ENCODE measurements at places on chromosomes 3 and 15.

GRCh38 chr3:131796558-131797198, 238.1 kb downstream of the CPNE4 start:
- DNase-seq, result peak; percentile 63

- DNase-seq, result no peak
Observed at GRCh38 chr15:101000271-101000681, 81.1 kb downstream of the LRRK1 start.

- peak; percentile 61 for DNase-seq
Observed at GRCh38 chr3:49647741-49648140, 26.4 kb upstream of the APEH start.

DNA sequence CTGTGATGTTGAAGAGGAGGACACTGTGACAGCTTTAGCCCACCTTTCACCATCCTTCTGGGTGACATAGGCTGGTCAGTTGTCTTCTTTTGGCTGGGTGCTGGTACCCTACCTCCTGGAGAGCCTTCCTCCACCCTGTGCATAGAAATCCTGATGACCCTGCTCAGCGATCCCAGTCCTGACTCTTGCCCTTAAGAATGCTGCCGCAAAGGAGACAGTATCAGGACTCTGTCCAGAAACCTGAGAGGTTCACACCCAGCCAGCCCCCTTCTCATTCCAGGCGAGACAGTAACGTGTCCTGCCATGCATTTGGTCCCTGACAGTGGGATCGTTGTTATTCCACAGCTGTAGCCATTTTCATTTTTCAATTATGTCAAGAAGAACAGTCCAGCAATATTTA, 312.8 kb upstream of the CHRM5 start:
- no peak for DNase-seq

DNA sequence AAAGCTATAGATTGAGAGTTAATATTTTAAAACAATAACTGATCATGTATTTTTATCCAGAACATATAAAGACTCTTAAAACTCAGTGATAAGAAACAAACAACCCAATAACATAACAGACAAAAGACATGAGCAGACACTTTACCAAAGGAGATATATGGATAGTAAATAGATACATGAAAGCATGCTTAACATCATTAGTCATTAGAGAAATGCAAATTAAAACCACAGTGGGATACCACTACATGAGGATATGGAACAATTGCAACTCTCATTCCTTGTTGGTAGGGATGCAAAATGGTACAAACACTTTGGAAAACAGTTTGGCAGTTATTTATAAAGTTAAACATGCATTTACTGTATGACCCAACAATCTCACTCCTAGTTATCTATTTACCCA, 95.0 kb downstream of the IQCH start:
- no peak for DNase-seq

DNA sequence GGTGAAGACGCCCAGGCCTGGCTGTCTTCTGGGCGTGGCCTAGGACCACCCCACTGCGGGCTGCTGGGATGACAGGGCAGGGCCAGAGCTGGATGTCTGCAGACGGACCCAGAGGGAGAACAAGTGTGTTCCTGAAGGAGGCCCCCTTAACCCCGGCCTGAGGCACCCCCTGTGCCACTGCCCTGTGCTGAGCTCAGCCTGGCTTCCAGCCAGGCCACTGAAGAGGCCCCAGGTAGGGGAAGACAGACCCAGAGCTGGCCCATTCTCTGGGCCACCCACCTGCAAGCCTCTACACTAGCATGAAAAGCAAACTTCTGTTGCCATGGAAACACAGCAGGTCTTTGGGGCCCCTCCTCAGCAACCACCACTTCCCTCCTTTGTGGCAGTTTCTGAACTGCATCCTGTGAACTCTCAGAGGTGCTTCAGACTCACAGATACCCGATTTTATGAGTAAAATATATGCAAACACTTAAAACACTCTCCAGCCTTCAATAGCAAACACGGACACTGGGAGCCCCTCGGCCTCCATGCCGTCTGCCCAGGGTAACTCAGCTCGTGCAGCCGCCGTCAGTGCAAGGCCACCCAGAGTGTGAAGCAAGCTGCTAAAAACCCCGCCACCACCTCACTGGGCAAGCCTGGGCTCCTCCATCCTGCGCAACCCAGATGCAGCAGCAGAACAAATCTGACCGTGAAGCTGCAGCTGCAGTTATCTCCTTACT, 42.5 kb downstream of the CMTM6 start:
- DNase-seq, result peak; percentile 40

GRCh38 chr3:177641206-177641605, 443.9 kb upstream of the TBL1XR1 start:
- DNase-seq, result no peak

DNA sequence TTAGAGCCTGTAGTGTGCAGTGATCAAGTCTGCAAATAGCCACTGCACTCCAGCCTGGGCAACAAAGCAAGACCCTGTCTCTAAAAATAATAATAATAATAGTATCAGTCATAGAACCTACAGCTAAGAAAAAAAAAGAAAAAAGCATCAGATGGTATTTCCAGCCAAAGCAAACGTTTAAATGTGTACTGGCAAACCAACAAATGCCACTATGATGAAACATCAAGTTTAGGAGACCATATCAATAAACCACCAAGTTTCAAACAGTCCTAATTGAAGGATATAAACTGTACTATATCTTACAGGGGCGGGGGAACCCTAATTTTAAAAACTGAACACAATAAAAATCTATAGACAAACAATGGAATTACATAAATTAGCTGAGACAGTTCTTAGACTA, 6.4 kb downstream of the UBP1 start:
- no peak for DNase-seq

- DNase-seq, result no peak
Observed at GRCh38 chr3:188584162-188584529, 430.2 kb downstream of the LPP start.

GRCh38 chr15:80350941-80351610, 53.1 kb upstream of the ARNT2 start:
- no peak for DNase-seq

- no peak for DNase-seq
Observed at GRCh38 chr3:129101370-129102138, 20.1 kb downstream of the RAB43 start.

GRCh38 chr15:69149803-69150202, 10.6 kb upstream of the GLCE start:
- no peak for DNase-seq

GRCh38 chr15:101660005-101660404, 7.8 kb upstream of the TM2D3 start:
- no peak for DNase-seq

GRCh38 chr3:143081844-143082778, 37.5 kb upstream of the CHST2 start:
- DNase-seq, result peak; percentile 54

DNA sequence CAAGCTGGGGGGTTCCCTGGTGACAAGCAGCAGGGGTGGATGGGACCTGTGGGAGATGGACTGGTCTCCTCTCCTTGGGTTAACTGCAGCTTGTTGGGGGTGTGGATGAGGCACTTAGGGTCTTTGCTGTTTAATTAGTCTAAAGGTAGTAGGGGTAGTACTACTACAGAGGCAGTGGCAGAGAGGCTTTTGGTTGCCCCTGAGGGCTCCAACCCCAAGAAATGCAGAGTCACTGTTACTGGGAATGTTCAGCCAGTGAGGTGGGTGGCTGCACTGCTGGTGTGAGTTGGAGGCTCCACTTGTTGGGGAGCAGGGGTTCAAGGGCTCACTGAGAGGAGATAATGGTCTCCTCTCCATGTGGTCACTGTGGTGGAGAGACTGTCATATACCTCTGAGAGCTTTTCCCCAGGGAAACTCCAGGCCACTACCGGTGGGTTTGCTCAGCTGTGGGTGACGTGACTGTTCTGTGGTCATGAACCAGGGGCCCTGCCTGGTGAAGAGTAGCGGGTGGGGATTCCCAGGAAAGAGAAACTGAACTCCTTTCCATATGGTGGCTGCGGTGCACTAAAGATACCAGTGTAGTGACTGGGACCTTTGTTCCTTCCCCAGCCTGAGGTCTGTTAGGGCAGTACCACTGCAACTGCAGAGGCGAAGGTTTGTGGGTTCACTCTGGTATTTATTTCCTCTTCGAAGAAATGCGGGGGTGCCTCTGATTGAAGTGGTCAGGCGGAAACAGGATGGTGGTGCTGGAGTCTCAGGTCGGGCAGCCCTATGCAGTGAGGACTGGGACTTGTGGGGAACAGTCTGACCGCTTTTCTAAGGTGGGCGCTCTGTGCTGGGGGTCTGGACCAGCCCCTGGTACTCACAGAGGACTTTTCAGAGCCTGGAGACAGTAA, 68.9 kb upstream of the TNFSF10 start:
- peak; percentile 86 for DNase-seq

GRCh38 chr3:66625505-66626216, 124.8 kb upstream of the LRIG1 start:
- DNase-seq, result no peak

GRCh38 chr15:48190932-48191573, 412 bp upstream of the CTXN2 start:
- DNase-seq, result peak; percentile 45

GRCh38 chr3:124230998-124231397, 239.1 kb upstream of the ROPN1 start:
- no peak for DNase-seq

DNA sequence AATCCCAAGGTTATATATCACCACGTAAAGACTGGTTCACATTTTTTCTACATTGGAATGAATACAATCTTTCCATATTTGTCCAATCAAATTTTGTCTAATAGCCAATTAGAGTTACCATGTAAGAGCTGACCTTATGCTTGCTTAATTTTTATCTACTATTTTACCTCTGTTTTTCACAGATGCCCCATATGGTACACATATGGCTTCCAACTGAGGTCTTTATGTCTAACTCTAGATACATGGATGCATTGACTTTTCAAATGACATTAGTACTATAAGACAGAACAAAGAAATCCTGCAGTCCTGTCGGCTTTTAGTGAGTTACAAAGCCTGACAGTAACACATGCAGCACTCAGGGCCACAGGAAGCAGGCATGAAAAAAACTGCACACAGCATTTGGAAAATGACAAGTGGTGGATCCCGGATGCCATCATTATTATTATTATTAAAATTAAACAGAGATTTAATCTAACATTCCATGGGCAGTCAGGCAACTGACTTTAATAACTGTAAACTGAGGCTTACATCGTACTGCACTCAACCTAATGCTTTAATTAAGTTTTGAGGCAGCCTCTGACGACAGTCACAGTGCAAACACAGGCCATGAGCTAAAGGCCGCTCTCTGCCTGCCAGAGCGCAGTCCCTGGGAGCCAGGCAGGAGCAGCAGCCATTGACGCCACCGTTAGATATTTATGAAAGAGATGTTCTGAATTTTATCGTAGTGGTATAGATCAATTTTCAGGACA, 113.9 kb upstream of the TMCO5A start:
- no peak for DNase-seq

- no peak for DNase-seq
Observed at GRCh38 chr15:78390826-78391225, 47.2 kb upstream of the IREB2 start.

All from NB4 (cell line).